ENCODE measurements at places on chromosomes 3 and 15.

- no peak for DNase-seq
Measured at GRCh38 chr3:125671461-125672243, 76.4 kb upstream of the OSBPL11 start.

GRCh38 chr15:29233566-29233965 lies 36.1 kb downstream of the NSMCE3 start:
- DNase-seq = no peak

- DNase-seq = no peak
Measured at GRCh38 chr15:31272558-31273257, 53.9 kb upstream of the KLF13 start.

GRCh38 chr3:29949131-29949530 lies 657.3 kb upstream of the TGFBR2 start:
- DNase-seq = no peak

DNA sequence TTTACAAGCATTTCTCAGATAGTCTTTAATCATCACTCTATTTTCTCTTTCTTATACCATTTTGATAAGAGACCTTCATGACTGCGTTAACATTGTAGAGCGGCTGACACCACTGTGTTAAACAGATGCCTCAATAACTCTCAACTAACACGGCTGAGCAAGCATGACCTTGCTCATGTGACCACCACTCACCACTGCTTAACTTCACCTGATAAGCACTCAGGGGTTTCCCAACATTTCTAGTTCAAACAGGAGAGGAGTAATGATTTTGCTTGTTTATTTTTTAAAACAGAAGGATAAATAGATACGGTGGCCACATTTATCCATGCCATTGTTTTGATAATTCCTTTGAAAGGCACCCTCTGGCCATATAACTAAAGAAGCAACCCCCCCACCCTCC lies 37.7 kb upstream of the TMEM45A start:
- no peak for DNase-seq
